ENCODE measurements at places on chromosomes 11 and 22. TPM values are rescaled to one million over a fixed set of nuclear protein-coding genes. Genes with fewer than 3 reads are reported as not detected.

The EHF gene
- not detected for total RNA-seq

The CAVIN3 gene
- total RNA-seq: 0.36 TPM

DNA sequence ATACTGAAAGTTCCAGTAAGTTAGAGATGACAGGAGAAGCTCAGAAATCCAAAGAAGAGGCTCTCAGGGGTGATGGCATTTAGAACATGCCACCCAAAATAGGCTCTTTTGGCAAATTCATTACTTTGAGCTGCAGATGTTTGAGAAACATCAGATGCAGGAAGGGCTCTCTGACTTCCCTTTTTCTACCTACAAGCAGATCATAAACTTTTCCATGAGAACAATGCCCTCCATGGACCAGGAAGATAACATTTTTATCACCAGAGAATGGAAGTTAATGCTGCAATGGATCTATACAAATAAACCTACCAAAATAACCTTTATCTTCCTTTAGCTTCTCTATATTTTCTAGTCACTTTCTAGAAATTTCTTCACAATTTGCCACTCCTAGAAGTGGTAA, 32.7 kb upstream of the FAR1 start:
- H3K4me3 ChIP-seq: no peak overlapping the region
- H3K36me3 ChIP-seq: no peaks in the 10 kb centered on the region
- no peaks in the 10 kb centered on the region for H3K4me1 ChIP-seq
- H3K27me3 ChIP-seq: no peaks in the 10 kb centered on the region

- H3K4me1 ChIP-seq: no peaks in the 10 kb centered on the region
- no peak overlapping the region for H3K4me3 ChIP-seq
- no peaks in the 10 kb centered on the region for H3K27me3 ChIP-seq
- no peak overlapping the region for H3K27ac ChIP-seq
- H3K36me3 ChIP-seq: no peaks in the 10 kb centered on the region
These were observed 211.3 kb downstream of the NXPE2 start for GRCh38 chr11:114889594-114890011.

DNA sequence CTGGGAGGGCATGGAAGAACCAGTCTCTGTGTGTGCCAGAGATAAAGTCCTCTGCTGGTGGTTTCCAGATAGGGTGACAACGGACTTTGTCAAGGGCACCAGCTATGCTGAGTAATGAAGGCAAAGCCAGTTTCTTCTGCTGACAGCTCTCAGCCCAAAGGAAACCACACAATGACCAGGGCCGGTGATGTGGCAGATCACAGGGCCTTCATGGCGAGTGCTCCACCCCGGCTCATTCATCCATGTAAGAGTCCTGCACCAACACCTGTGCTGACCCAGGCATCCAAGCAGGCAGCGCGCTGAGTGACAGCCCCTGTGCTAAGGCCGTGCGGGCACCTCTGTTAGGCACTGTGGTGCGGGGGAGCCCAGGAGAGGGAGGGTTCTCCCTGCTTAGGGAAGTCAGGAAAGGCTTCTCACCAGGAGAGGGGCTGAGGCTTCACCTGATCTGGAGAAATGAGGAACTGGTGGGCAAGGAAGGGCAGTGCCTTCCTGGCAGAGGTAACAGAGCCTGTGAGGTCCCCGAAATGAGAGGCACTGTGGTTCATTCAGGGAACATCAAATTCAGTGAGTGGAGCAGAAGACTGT, 33.8 kb downstream of the TP53I11 start:
- DNase-seq: no peak
- no peaks in the 10 kb centered on the region for H3K4me1 ChIP-seq
- H3K4me3 ChIP-seq: no peak overlapping the region
- no peaks in the 10 kb centered on the region for H3K27me3 ChIP-seq

DNA sequence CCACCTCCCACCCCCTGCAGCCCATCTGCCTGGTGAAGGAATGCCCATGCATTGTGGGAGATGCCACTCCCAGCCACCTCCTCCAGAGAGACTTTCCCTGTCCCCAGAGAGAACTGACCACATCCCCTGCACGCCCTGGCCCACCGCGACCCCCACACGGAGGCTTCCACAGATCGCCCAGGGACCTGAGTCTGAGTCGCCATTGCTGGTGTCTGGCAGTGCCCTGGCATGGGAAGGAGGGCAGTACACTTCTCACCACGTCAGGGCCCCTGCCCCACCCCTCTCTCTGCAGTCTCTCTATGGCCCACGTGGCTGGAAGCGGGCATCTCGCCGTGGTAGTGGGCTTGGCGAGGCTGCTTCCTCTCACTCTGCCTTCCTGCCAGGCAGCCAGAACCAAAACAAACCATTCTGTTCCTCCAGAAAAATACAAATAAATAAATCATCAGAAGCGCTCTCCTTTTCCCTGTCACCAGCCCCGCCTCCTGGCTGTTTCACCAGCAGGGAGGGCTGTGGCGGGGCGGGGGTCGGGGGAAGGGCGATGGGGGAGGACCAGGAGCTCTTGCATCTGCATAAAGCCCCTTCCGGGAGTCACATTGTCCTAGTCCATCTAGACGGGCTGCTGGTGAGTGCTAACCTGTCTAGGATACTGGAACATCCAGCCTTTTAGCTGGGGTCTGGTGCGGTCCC, 20.9 kb downstream of the SHISAL1 start:
- no peaks in the 10 kb centered on the region for H3K27me3 ChIP-seq
- no peak for DNase-seq
- H3K36me3 ChIP-seq: no peaks in the 10 kb centered on the region
- H3K27ac ChIP-seq: no peak overlapping the region
- H3K4me1 ChIP-seq: no peaks in the 10 kb centered on the region

DNA sequence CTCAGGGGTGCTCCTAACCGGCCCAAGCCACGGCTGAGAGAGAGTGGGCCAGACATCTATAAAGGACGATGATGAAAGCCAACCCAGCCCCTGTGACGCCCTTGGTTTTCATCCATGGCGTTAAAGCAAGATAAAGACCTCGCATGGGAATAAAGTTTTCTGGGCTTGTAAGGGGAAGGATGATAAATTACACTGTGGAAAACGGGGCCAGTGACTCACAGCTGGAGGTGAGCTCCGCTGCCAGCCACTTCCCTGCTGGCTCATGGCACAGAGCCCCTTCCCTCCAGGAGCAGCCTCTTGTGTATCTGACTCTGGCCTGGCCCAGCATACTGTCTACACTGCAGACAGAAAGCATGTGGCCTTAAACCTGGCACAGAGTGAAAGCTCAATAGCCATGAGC, 503.2 kb upstream of the B3GAT1 start:
- no peaks in the 10 kb centered on the region for H3K27me3 ChIP-seq
- no peaks in the 10 kb centered on the region for H3K4me1 ChIP-seq
- no peak overlapping the region for H3K4me3 ChIP-seq
- DNase-seq: no peak
- H3K27ac ChIP-seq: no peak overlapping the region

The LDHAL6A gene
- 0.20 TPM for total RNA-seq

DNA sequence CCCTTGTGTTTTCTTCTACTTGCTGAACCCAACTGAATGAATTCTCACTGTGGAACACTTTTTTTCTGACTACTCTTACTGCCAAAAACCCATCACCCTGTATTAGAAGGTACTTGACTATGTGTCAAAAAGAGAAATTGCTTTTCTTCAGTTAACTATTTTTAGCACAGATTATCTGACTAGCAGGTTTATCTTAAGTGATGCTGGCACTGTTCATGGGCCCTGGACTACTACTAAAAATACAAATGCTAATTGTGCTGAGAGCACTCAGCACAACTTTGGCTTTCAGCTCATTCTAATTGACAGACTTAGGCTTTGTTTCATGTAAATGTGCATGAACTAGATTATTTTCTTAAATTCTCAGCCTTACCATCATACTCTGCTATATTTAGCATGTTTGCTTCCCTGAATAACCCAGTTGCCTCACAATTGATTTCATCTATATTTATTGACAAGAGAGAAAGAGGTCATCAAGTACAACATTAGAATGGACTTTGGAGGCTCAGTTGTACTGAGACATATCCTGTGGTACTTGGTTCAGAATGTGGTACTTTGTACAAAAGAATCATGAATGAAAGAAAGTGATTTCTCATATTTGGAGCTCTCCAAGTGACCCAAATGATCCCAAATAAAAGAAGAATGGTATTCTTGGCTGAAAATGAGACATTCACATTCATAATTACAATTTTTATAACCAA, 478.3 kb downstream of the KCNA4 start:
- H3K4me1 ChIP-seq: no peaks in the 10 kb centered on the region
- H3K4me3 ChIP-seq: no peak overlapping the region
- no peaks in the 10 kb centered on the region for H3K36me3 ChIP-seq
- no peak for DNase-seq
- H3K27ac ChIP-seq: no peak overlapping the region

The OR8D4 gene
- not detected for total RNA-seq

The ISX gene
- total RNA-seq: not detected

- H3K36me3 ChIP-seq: no peaks in the 10 kb centered on the region
- H3K4me1 ChIP-seq: no peaks in the 10 kb centered on the region
- DNase-seq: no peak
- no peak overlapping the region for H3K4me3 ChIP-seq
These were observed 86.3 kb downstream of the CCDC83 start for GRCh38 chr11:85941380-85941973.

- H3K27me3 ChIP-seq: no peaks in the 10 kb centered on the region
- H3K36me3 ChIP-seq: peaks cover 6% of the 10 kb centered on the region
- peak overlapping the region; percentile 91 for H3K27ac ChIP-seq
- peak overlapping the region; percentile 24 for H3K4me3 ChIP-seq
These were observed 14.5 kb downstream of the MYH9 start for GRCh38 chr22:36373258-36373579.

- no peak for DNase-seq
- H3K27me3 ChIP-seq: no peaks in the 10 kb centered on the region
- H3K27ac ChIP-seq: no peak overlapping the region
- no peaks in the 10 kb centered on the region for H3K36me3 ChIP-seq
- H3K4me1 ChIP-seq: no peaks in the 10 kb centered on the region
These were observed 523.2 kb upstream of the TENM4 start for GRCh38 chr11:79963856-79964645.

The PHOX2A gene
- total RNA-seq: not detected

GRCh38 chr22:42313804-42314581, 43.5 kb upstream of the TCF20 start:
- no peak overlapping the region for H3K4me3 ChIP-seq
- H3K4me1 ChIP-seq: peaks cover 54% of the 10 kb centered on the region
- no peak overlapping the region for H3K27ac ChIP-seq
- no peaks in the 10 kb centered on the region for H3K27me3 ChIP-seq
- H3K36me3 ChIP-seq: no peaks in the 10 kb centered on the region
- DNase-seq: peak; percentile 61

DNA sequence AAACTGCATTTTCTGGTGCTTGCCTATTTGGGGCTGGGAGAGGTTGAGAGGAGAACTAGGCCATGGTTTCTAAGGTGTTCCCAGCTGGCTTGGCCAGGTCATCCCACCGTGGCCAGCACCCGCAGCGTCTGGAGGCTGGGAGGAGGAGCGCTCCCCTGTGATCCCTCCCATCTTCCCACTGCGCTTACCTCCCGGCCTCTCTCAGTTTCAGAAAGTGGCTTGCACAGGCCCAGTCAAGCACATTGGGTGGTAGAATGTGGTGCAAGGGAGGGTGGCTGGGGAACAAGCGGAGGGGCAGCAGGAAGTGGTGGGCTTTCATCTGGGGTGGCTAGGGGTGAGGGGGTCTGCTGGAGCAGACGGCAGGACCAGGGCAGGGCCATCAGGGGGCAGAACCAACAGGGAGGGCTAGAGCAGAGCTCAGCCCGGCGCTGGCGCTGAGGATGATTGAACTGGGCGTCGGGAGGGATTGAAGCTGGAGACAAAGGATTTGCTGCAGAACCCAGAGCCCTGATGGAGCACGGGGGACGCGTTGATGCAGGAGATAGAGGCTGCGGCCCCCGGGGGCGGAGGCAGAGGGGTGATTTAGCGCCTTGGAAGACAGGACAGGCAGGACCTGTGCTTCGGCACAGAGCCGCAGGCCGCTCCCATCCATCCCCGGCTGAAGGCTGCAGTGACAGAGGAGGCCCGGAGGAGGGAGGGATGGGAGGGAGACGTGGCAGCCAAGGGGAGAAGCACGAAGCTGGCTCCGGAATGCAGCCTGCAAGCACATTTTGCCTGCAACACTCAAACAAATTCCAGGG, 76.0 kb downstream of the TRIM29 start:
- no peaks in the 10 kb centered on the region for H3K4me1 ChIP-seq
- DNase-seq: no peak
- no peaks in the 10 kb centered on the region for H3K36me3 ChIP-seq
- H3K4me3 ChIP-seq: no peak overlapping the region
- H3K27ac ChIP-seq: no peak overlapping the region

DNA sequence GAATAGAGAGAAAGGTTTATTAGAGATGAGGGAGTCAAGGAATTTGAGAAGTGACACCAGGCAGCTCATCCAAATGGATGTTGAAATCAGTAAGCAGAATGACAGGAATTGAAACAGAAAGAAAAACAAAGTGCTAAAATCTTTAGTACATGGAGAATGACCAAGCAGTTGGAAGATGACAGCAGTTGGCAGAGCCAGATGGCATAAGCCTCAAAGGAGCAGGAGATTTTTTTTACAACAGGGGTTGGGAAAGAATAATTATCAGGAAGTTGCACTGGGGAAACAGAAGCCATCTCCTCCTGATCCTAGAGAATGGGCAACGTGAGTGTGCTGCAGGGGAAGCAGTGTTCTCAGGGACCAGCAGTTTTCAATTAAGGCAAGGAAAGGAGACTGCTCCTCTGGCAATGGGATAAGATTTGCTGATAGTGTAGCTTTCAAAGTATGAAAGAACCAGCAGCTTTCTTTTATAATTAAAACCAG, 28.9 kb downstream of the RAB39A start:
- H3K4me1 ChIP-seq: no peaks in the 10 kb centered on the region
- no peak for DNase-seq
- no peaks in the 10 kb centered on the region for H3K27me3 ChIP-seq
- no peak overlapping the region for H3K27ac ChIP-seq
- H3K4me3 ChIP-seq: no peak overlapping the region

DNA sequence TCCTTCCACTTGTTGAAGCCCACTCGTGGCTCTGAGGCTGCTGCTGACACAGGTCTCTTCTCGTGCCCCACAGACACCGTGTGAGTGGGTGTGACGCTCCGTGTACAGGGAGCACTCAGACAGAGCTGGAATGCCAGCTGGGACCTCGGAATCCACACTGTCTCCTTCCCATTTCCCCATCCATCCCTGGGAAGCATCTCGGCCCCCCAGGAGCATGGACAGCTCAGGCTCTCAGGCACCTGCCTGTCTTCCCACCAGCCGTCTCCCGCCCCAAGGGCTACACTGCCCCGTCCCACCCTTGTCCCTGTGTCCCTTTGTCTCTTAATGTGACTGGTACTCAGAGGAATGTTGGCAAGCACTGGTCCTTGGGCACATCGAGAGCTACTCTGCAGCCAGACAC, 63.8 kb downstream of the ARHGAP8 start:
- no peaks in the 10 kb centered on the region for H3K27me3 ChIP-seq
- H3K27ac ChIP-seq: no peak overlapping the region
- H3K4me1 ChIP-seq: no peaks in the 10 kb centered on the region
- no peak for DNase-seq
- no peak overlapping the region for H3K4me3 ChIP-seq

The TP53I11 gene
- total RNA-seq: 7.0 TPM

The OR5B2 gene
- total RNA-seq: not detected

GRCh38 chr11:32088117-32088941, 2.5 kb upstream of the RCN1 start:
- H3K4me1 ChIP-seq: peaks cover 16% of the 10 kb centered on the region
- no peaks in the 10 kb centered on the region for H3K36me3 ChIP-seq
- H3K27me3 ChIP-seq: no peaks in the 10 kb centered on the region
- DNase-seq: no peak
- H3K4me3 ChIP-seq: no peak overlapping the region

GRCh38 chr11:64711956-64712362, 11.0 kb downstream of the NRXN2 start:
- no peak overlapping the region for H3K4me3 ChIP-seq
- H3K4me1 ChIP-seq: no peaks in the 10 kb centered on the region
- H3K27ac ChIP-seq: no peak overlapping the region
- H3K36me3 ChIP-seq: no peaks in the 10 kb centered on the region
- no peak for DNase-seq

The TUBA8 gene
- total RNA-seq: 2.7 TPM

Data from CD4-positive, alpha-beta memory T cell (primary cell).